ENCODE measurements at places on chromosomes 6 and 20.
A peak's percentile ranks its signal among the peaks of the same experiment; 100 is the strongest.

- DNase-seq: no peak
These were observed 21.2 kb upstream of the APMAP start for GRCh38 chr20:25013478-25014380.

DNA sequence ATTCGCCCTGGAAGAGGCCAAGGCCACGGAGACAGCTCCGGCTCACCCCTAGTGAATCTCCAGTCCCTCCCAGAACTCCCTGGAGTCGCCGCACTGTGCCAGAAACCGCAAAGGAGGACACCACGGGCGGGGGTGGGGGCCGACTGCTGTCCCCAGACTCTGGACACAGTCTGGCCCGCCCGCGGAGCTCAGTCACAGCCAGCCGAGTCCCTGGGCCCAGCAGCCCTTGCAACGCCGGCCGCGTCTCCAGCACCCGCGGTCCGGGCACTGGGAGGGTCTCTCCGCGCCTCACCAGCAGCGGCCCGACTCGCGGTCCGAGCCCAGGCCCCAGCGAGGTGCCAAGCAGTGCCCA is 518 bp downstream of the PEX6 start:
- DNase-seq: no peak

DNA sequence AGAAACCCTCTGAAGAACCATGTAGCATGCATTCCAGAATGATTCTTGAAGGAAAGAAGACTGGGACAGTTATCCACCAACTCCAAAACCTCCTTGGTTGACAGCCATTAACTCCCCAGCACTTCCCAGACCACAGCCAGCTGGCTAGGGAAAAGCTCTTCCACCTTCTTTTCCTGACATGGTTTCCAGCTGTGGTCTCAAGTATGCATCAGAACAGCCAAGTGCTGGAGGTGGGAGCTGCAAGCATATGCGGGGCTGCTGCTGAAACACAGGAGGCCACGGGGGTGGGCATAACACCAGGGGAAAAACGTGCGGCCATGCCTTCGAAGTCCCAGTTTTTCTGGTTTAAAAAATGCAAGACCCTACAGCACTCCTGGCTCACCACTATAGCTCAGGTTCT is 108.0 kb upstream of the FAM184A start:
- DNase-seq: no peak

- no peak for DNase-seq
These were observed 256.6 kb upstream of the EPHA7 start for GRCh38 chr6:93675856-93676417.

- DNase-seq: no peak
These were observed 47.7 kb downstream of the SPATA2 start for GRCh38 chr20:49867453-49868215.

- no peak for DNase-seq
These were observed 144.7 kb upstream of the JARID2 start for GRCh38 chr6:15101130-15101529.

GRCh38 chr20:31394900-31395299 is 4.5 kb upstream of the DEFB119 start:
- DNase-seq: no peak

DNA sequence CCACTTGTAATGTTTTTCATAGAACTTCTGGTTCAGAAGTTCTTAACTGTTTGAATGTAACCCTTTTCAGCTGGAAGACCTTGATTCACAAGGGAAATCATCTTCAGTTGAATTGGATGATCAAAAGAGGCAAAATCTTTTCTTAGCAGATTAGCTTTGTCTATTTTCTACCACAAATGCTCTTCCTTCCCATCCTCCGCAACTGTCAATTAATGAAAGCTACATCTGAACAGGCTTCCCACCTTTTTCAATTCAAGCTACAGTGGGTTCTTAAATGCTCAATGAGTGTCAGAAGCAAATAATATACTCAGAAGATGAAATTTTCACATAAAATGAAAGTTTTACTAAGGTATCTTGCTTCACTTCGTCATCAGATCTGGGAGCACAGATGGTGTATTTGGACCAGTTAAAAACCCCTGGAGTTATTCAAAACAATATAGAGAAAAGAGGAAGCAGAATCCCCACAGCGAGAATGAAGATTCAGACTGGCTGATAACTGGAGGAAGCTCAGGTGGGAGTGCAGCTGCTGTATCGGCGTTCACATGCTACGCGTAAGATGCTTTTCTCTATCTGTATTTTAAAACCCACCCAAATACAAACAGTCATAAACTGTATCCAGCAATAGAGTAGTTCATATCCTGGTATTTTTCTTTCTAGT is 19.4 kb downstream of the QRSL1 start:
- no peak for DNase-seq

GRCh38 chr6:19452495-19452894 is 384.7 kb upstream of the ID4 start:
- no peak for DNase-seq

- no peak for DNase-seq
These were observed 11.9 kb upstream of the TGM3 start for GRCh38 chr20:2283706-2284423.

GRCh38 chr6:75167325-75167724 is 38.5 kb downstream of the COL12A1 start:
- DNase-seq: no peak

- no peak for DNase-seq
These were observed 75.5 kb upstream of the CD2AP start for GRCh38 chr6:47402081-47402480.

DNA sequence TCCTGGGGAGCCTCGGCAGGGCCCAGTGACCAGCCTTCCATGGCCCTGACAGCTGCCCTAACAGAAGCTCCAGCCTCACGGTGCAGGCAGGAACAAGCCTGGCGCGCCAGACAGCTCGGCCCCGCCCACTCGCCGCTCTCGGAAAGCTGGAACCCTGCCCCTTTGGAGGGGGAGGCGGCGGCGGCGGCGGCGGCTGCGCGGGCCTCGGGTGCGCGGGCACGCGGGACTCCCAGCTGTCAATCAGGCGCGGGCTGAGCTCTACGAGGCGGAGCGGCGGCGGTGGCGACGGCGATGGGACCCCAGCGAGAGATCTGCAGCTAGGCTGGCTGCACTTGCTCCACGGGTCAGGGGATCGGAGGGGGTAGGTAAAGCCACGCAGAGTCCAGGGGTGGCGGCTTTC is at the start of gene NRSN1:
Gene NRSN1, plus strand, starts transcription at position 236 of the 400 bp plus-strand sequence. CDS start 8,113 bp downstream, outside the sequence.
- DNase-seq: no peak

DNA sequence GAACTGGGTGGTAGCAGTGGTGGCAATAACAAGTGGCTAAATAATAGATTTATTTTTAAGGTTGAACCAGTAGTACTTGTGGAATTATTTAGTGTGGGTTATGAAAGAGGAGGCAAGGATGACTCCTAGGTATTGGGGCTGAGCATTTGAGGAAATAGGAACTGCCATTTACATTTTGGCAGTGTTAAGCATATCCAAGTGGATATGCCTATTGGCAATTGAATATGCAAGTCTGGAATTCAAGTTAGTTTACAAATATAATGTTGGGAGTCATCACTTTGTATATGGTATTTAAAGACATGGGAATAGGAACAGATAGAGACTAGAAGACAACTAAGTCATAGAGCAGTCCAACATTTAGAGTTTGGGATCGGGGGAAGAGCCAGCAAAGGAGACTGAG is 25.9 kb downstream of the PEX3 start:
- no peak for DNase-seq

GRCh38 chr6:63732336-63732735 is 96.7 kb downstream of the PHF3 start:
- DNase-seq: no peak

DNA sequence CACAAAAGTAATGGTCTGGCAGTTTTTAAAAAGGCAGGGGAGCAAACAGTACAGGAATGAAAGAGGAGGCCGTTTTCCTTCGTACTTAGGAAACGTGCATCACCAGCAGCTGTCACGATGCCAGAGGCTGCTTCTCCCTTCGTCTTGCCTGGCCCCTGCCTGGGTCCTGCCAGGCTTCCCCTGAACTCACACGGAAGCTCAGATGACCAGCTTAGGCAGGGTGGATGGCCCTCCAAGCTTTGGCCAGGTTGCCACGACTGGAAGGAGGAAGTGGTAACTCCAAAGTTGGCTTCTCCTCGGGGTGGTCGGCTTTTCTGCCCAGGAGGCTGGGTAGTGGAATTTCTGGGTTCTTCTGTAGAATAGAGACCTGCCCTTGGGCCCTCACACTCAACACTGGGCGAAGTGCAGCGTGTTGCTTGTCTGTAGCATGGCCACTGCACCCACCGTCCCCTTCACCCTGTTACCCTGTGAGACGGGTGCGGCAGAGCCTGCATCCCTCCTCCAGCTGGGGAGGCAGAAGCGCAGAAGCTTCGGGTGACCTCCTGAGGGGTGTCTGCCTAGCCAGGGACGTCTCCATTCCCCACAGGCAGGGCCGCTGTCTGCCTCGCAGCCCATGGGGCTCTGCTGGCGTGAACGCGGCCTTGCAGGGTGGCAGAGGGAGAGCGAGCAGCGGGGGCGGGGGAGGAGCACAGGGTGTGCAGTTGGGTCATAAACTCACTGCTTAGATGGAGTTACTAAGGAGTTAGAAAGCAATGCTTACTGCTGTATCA is 18.4 kb upstream of the RBM38 start:
- DNase-seq: no peak

GRCh38 chr6:125486881-125487280 is 185.1 kb upstream of the HDDC2 start:
- no peak for DNase-seq

GRCh38 chr6:79385893-79386292 is 151.3 kb downstream of the LCA5 start:
- no peak for DNase-seq

- DNase-seq: no peak
These were observed 4.8 kb downstream of the GMNN start for GRCh38 chr6:24779416-24780016.

DNA sequence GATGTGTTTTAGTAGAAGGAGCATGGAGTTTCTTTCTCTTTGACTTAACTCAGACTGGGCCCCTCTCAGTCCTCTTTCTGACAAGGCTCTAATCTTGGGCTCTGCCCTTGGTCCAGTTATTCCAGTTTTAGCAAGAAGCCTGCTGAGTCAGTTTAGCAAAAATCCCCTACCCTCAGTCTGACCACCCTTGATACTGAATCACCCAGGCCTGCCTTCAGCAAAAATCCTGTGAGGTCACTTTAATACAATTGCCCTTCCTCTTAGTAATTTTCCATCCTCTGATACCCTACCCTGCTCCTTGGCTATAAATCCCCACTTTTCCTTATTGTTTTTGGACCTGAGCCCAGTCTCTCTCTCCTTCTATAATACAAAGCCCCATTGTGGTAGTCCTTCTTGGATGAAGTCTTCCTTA is 326.7 kb upstream of the NOX3 start:
- no peak for DNase-seq

GRCh38 chr6:88499845-88500699 is 333.9 kb upstream of the CNR1 start:
- DNase-seq: no peak

DNA sequence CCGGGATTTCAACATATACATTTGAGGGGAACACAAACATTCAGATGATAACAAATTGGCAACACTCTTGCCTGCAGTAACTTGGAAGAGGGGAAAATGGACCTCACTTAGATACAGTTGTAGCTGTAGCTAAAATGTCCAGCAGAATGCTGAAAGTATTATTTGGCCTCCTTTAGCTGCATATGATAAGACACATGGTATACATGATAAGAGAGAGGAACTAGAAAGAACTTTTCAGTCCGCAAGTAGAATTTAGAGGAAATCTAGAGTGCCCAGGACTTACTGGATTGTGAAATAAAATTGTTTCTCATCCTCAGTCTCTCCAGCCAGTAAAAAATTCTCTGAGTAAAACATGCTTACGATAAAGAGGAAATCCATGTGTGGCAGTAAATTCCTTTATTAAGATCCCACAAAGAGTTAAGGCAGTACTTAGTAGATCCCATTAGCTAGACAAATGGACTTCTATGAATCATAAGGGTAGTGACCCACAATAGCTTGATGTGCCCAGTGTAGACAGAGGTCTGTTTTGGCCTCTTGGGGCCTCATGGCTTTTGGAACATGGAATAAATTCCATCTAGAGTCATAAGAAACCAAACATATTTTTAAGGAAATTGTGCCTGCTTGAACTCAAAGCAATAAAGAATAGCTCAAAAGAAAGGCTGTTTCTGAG is 87.9 kb upstream of the RBM24 start:
- DNase-seq: no peak

- no peak for DNase-seq
These were observed 363.6 kb downstream of the TFAP2A start for GRCh38 chr6:10051283-10051682.

GRCh38 chr6:134517868-134518267 is 200.0 kb upstream of the SGK1 start:
- DNase-seq: peak; percentile 16

GRCh38 chr6:166512567-166512966 is 73.9 kb downstream of the RAMACL start:
- peak; percentile 49 for DNase-seq

- no peak for DNase-seq
These were observed 44.9 kb downstream of the PNLDC1 start for GRCh38 chr6:159844737-159845645.

- no peak for DNase-seq
These were observed 38.3 kb downstream of the MRS2 start for GRCh38 chr6:24440897-24441598.

GRCh38 chr6:6758915-6759654 is 170.6 kb downstream of the LY86 start:
- peak; percentile 53 for DNase-seq
